Activated CD4-positive, alpha-beta memory T cell treated with anti-CD3 and anti-CD28 coated beads, Interleukin-2, amount 10 ng/mL, durations not matched to agents 7 days and 5 days (primary cell): ENCODE measurements at places on chromosomes 2 and 18.

GRCh38 chr2:23628926-23629771 is 244.2 kb downstream of the KLHL29 start:
- no peak for DNase-seq

DNA sequence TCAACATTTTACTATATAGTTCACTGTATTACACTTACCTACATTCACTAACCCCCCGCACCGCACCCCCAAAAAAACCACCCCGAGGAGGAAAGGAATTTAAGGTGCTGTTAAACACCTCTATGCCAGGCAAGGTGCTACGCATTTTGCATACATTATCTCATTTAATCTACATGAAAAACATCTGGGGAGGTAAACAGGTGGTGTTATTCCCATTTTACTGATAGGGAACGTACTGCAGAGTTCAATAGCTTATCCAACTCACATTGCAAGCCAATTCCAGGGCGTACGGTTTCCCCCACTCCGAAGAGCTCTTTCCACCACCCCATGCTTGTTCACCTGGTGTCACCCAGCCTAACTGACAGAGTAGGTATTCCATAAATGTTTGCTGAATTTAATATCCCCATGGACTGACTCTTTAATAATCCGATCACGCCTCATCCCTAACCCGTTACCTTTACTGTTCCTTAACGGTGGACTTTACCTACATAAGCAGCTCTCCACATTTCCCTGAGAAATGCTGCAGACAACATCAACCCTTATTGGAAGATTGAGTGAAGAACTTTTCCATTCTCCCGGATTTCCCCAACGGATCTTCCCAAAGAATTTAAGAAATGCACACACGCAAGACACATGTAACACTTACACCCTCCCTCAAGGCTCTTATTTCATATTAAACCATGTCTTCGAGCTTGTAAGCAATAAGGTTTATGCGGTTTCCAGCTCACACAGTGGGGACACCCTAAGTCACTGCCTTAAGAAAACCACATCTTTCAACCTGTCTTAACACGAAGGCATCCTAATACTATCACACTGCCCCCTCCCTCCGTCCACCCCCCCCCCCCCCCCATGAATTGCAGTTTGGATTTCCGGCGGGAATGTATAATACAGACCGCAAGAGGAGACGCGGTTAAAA is 1.2 kb downstream of the RAPH1 start:
- DNase-seq: peak; percentile 27

GRCh38 chr2:170292415-170292814 is 114.5 kb downstream of the MYO3B start:
- no peak for DNase-seq

DNA sequence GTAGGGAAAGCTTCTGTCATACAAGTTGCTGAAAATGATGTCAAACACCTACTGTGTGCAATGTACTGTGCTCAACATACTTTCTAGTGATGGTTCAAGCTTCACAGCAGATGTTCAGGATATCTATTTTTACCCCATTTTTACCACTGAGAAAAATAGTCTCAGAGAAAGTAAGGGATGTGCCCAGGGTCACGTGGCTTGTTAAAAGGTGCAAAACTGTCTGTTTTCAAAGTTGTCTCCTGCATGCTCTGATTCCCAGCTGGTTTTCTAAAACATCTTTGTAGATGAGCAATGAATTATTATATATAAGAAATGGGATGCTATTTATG is 145.5 kb upstream of the LHCGR start:
- no peak for DNase-seq

DNA sequence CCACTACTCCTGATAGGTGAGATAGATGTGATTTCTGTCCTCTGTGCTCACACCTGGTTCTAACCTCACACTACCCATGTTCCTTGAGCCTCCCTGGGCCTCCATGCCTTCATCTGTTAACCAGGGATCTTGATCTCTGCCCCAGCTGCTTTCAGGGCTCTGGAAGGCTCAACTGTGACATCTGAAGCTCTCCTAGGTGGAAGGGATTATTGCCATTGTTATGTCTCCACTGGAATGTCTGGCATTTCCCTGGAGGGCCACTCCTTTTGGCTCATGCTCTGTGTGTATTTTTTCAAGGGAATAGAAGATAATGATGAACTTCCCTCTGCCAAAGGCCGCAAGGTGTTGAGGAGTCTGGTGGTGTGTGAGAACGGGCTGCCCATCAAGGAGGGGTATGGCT is 41.2 kb downstream of the PCARE start:
- no peak for DNase-seq
